ENCODE measurements at places on chromosomes 1 and 21.

GRCh38 chr1:211336161-211336560, 9.5 kb downstream of the TRAF5 start:
- no peak for DNase-seq

GRCh38 chr1:58548371-58548770, 1.8 kb upstream of the OMA1 start:
- no peak for DNase-seq

DNA sequence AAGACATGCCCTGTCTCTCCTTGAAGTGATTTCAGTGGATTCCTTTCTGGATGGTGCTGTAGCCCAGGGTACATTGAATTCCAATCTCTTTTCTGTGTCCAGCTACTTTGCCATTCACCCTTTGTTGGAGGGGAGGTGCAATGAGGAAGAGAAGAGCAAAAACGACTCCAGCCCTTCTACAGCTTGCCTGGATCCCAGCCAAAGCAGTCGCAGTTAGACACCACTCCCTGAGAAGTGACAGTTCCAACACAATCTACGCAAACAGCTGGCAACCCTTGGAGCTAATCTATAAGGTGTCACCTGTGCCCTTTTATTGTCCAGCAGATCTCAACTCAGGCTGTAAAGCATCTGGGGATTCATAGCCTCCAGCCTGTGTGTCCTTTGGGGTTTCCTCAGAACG, 4.6 kb downstream of the CD244 start:
- no peak for DNase-seq

DNA sequence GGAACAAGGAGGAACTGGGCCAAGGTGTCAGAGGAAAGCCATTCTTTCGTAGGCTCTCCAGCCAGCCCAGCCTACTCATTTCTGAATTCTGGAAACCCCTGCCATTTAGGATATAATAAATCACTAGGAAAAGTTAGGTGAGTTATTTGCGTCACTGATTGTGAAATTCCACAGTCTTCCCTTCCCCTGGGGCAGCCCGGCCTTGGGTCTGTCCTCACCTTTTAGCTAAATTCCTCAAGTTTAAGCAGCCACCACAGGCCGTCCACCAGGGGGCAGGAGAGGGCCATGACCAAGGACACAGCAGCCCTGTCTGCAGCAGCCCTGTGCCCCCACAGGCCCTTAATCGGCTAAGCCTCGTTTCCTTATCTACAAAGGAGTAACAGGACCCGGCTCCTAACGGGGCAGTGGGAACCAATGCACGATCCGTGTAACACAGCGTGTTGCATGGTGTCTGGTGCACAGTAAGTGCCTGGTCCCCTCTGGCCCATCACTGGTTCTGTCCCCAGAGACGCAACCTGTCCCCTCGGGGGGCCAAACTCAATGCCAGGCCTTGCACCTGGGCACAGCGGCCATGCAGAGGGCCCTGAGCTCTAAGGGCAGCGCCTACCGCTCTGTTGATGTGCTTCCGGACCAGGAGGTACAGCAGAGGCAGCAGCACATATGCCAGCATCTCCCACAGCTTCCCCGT, 18.1 kb downstream of the GPR157 start:
- peak; percentile 78 for DNase-seq

DNA sequence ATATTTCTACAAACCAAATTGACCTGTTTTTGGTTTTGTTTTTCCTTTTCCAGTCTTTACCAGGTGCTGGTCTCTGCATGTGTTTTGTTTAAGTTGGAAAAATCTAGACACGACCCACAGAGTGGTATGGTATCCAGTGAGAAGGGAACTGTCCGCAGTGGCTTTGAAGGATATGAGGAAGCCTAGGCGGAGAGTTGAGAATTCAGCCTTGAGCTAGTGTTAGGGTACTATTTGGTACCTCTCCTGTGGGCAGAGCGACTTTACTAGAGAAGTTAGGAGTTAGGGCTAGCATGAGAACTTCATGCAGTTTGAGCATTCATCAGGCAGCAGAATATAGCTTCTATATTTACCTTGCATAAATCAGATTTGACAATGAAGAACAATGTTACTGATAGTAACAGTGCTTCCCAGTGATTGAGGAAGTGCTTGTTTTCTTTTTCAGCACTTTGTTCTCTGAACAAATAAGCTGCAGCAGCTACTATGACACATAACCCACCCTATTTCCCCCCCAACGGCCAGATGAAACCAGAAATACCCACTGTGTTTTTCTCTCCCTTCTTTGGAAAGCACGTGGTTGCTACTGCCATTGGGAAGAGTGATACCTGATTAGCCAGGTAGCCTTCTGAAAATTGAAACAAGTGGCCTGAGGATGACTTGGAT, 19.0 kb downstream of the MRPS6 start:
- DNase-seq = no peak

- no peak for DNase-seq
These were observed 151.6 kb downstream of the GALNT2 start for GRCh38 chr1:230218667-230219066.

DNA sequence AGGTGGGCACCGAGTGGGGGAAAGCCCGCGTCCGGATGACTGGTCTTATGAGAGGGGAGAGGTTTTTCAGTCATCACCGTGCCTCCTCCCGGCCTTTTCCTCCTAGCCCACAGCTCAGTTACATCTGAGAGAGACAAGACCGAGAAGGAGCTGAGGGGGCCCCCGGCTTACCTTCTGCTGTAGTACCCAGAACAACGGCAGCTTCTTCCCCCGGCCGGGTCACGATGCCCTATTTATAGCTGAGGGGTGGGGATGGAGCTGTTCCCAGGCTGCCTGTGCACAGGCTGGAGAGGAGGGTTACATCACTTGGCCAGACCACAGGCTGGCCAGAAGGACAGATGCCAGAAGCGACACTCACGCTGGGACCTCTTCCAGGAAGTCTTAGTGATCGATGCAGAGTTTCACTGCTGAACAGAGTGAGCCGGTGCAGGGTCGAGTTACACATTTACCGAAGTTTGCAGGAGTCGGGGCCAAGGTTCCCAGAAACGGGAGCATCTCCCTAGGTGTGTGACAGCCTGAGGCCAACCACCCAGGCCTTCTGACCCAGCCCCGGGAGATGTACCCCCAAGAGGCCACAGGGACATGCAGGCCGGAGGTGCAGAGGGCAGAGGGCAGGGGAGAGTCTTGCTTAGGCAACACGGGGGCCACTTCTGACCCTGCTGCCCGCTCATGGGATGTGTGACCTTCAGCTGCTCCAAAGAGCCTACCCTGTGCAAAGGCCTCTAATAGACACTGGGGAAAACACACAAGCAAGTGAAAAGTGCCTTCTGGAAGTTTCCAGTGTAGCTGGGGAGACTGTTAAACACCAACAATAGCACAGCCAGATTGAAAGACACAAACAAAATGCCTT, at the start of gene AGT:
Gene AGT, minus strand, starts transcription at position 208 of the 850 bp plus-strand sequence. CDS start 3,299 bp downstream, outside the sequence.
- no peak for DNase-seq

DNA sequence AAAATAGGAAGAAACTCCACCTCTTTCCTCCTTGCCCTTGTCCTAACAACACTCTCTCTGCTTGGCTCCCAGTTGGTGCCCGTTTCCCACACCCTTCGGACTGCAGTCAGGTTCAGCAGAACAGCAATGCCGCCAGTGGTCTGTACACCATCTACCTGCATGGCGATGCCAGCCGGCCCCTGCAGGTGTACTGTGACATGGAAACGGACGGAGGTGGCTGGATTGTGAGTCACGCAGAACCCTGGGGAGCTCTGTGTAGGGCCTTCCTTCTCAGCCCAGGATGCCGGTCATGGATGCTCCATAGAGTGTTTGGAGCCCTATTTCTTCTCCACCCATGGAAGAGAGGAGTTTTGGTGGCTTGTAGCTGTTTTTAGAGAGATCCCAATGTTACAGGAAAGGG, 60.9 kb downstream of the TNN start:
- DNase-seq = no peak

GRCh38 chr1:110643879-110644472, 30.8 kb downstream of the KCNA3 start:
- no peak for DNase-seq

GRCh38 chr1:4060850-4061249, 160.8 kb upstream of the C1orf174 start:
- no peak for DNase-seq

DNA sequence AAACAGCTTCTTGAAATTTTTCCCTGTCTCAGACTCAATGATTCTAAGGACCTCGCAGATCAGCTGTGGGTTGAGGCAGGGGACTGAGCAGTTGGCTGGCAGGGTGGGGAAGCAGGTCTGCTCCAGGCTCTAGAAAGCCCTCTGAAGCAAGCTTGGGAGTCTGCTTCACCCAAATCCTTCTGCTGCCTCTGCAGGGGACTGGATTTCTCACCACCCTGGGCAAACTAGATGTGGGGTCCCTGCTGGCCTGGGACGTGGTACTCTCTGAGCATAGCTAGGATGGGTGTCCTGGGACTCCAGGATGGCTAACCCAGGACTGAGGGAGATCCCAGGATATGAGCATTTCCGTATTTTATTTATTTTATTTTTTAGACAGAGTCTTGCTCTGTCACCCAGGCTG, 89.3 kb downstream of the LAMC2 start:
- DNase-seq = no peak

- DNase-seq = no peak
These were observed 41.2 kb downstream of the NME7 start for GRCh38 chr1:169326261-169326955.

DNA sequence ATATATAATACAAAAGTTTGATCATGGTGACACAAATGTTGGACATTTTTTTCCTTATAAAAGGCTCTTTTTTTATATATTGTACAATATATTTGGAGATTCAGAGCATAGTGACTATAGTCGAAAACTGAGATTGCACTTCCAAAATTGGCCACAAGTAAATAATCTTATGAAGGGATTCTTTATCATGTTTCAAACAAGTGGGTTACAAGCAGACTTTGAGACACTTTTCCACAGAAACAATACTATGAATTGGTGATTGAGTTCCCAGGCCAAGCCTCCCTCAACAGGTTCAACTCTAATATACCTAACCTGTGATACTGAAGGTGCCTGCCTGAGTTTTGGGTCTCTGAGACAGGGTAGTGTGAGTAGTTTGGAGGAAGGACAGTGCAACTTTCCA, 13.8 kb downstream of the LEPR start:
- DNase-seq = no peak

DNA sequence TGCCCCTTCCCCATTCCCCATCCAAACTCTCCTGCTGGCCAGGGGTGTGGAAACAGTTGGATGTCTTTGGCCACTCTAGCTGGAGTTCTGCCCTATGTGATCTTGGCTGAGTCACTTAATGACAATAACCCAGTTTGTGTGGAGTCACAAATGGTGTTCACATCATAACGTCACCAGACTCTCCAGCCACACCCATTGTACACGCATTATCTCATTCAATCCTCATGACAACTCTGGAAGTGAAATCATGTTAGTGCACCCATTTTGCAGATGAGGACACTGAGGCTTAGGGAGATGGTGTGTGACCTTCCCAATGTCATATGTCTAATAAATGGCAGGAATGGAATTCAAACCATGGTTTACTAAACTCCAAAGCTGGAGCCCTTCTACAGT, 1.2 kb upstream of the CDA start:
- no peak for DNase-seq

- DNase-seq = no peak
These were observed 50.0 kb upstream of the TENT5C start for GRCh38 chr1:117555806-117556205.

DNA sequence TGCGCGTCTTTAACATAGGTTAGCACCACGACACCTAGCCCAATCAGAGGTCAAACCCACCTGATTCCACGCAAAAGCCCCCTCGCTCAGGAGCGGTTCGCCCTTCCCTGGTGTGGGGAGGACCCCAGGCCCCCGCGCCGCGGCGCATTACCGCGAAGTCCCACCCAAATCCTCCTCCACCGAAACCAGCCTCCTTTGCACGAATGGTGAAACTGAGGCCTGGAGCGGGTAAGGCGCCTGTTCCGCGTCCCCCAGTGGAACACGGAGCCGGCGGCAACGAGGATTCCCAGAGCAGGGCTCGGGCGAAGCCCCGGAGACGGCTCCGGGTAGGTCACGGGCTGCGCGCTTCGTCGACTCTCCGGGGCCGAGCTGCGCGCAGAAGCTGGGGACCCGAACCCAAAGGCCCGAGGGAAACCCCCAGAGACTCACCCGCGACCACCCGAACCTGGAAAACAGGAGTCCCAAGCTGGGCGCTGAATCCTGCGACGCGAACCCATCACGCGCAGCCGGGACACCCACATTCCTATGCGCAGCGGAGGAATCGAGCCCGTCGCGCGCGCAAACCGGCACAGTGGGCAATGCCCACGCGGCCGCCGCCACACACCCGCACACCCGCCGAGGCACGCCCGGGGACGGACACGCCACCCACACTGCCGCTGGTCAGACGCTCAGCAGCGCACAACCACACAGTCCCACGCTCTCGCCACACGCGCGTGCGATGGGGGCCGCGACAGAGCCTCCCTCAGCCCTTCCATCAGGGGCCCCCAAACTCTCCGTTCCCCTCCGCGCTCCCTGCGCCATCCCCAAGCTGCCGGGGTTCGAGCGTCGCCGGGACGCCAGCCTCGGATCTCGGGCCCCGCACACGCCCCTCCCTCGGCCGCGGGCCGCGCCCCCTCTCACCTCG, 507 bp downstream of the GLIS1 start:
- DNase-seq = no peak

GRCh38 chr1:43600033-43601020, 49.6 kb upstream of the KDM4A start:
- no peak for DNase-seq

- no peak for DNase-seq
These were observed 25.1 kb downstream of the IRF2BP2 start for GRCh38 chr1:234584926-234585325.

GRCh38 chr1:247656221-247656875, 23.2 kb downstream of the OR13G1 start:
- DNase-seq = no peak

DNA sequence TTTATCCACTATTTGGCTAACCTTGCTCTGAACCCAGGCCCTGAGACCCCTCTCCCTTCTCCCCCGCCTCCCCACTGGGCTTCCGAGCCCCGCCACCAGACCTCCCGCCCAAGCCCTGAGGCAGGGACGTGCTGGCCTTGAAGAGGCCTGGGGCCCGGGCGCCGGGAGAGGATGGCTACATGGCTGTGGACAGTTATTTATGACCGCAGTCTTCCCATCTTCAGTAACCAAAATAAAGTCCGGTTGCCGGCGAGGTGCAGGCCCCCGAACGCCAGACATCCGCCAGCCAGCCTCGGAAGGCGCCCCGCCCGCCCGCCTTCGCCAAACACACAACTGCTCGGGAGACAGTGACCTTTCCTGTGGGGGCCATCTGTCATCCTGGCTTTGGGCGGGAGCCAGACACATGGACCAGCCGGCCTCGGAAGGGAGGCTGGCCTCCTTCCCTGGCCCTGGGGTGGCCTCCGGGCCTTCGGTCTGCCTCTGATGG, 69.0 kb downstream of the DHRS3 start:
- no peak for DNase-seq

DNA sequence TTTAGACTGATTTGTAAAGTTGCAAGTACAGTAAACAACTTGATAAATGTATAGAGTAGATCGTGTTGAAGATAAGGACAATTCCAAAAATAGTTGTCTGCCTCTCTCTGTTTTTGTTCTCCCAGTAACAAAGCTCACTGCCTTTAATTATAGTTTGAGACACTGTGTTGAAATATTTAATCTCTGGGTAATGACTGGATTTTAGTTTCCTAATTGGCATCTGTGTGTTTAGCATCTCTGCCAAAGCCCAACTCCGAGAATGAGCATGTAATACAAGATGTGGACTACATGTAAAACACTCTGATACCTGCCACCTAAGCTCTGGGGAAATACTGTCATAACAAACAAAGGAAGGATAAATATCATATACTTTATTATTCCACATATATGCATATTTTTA, 27.7 kb upstream of the SDE2 start:
- no peak for DNase-seq

All from stimulated activated CD8-positive, alpha-beta memory T cell treated with anti-CD3 and anti-CD28 coated beads, Interleukin-7, amount 100 ng/mL, for 24 hours (primary cell).